ENCODE measurements at places on chromosomes 12 and 14.

GRCh38 chr12:14024591-14024990 lies 43.2 kb upstream of the GRIN2B start:
- DNase-seq = no peak

- no peak for DNase-seq
These were observed 18.3 kb upstream of the EIF2B2 start for GRCh38 chr14:74984236-74985027.

GRCh38 chr12:54977857-54978256 lies 6.7 kb downstream of the TESPA1 start:
- peak; percentile 66 for DNase-seq

DNA sequence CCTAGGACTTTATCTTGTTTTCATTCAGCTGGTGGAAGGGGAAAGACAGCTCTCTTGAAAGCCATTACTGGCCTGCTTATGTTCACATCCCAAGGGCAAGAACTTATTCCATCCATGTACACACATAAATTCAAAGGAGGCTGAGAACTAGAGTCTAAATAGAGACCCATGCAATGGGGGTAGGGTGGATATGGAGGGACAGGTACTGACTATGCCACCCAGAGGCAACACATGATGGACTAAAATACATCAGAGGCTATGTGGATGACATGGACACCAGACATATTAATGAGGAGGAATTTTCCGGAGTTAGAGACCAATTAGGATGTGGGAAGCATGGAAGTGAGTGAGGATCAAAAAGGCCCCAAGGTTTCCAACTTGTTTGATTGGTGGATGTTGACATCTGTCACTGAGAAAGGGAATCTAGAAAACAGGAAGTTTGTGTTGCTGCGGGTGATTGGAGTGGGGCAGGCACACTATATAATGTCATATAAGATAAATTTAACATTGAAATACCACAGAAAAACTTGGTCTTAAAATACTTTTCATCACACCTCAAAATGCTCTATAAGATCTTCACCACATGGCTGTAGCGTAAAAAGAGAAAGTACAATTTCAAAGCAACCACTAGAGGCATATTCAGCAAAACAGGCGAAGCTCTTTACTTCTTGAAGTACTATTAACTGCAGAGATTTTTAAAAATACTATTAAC lies 130.4 kb downstream of the GRIP1 start:
- DNase-seq = no peak

DNA sequence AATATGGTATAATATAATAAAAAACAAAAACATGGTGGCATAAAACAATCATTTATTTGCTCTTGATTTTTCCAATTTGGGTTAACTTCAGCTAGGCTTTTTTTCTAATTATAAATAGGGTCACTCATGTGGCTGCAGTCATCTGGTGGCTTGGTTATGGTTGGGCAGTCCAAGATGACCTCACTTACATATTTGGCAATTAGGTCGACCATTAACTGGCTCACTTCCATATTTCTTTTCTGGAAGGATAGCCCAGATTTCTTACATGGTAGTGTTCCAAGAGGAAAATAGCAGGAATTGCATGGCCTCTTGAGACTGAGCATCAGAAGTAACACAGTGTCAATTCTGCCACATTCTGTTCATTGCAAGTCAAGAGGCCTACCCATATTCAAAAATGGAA lies 153.4 kb downstream of the FUT8 start:
- no peak for DNase-seq

DNA sequence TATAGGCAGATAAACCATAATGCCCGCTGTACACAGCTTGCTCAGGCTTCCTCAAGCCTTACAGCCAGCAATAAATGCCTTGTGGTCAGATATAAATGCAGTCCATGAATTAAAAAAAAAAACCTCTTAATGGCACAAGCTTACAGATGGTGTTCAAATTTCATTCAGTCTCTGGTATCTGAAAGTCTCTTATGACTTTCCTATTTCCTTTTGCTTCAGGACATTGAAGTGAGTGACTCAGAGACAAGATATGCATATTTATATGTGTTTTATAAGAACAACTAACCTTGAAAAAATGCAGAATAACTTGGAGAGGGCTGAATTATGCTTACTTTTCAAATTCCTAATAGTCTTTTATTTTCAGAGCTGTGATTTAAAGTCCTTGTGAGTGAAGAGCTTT lies 426.9 kb upstream of the MIS18BP1 start:
- no peak for DNase-seq
